ENCODE measurements at places on chromosomes 1 and 21.

DNA sequence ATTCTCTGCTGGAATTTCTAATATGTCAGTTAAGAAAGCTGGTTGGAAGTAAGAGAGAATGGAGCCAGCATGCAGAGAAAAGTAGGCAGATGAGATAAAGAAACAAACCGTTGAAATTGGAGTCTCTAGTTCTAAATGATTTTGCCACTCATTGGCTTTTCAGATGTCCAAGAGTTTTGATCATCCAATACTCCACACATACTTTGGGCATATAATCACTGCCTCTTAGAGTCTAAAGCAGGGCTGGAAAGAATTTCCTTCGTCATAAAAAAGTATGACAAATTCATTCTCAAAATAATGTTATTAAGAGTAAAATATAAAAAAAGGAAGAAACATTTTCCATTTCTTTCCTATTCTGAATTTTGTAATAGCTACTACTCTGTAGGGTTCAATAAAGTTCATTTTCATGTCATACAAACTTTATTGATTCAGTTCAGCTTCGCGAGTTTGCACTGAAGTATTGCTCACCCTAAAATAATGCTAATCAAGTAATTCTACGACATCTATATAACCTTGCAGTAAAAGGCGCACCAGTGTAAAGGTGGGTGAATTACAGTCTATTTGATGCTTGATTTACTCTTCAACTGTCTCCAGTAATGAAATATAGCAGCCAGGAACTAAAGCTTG, 1556.6 kb downstream of the NCAM2 start:
- DNase-seq, result no peak

DNA sequence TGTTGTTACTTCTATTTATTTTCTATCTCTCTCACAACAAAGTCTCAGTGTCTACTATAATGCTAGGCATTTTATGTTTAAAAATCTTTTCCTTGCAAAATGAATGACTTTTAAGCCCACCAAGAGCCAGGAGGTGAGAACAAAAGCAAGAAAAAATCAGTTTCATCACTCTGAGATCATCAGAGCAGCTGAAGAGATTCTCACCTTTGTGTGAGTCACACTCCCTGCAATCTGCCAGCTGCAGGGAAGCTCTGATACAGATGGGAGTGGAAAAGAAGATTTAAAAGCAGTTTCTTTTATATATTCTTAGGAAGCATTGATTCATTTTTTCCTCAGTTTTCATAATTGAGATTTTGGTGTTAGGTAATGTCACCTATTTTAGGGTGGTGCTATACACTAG, 107.6 kb downstream of the LHX9 start:
- no peak for DNase-seq

GRCh38 chr1:40315795-40316594, 1.1 kb downstream of the COL9A2 start:
- DNase-seq, result no peak

GRCh38 chr21:33207449-33208149, 22.1 kb upstream of the IFNAR2 start:
- DNase-seq, result no peak

- no peak for DNase-seq
Observed at GRCh38 chr1:206050655-206051235, 2.2 kb upstream of the RHEX start.

DNA sequence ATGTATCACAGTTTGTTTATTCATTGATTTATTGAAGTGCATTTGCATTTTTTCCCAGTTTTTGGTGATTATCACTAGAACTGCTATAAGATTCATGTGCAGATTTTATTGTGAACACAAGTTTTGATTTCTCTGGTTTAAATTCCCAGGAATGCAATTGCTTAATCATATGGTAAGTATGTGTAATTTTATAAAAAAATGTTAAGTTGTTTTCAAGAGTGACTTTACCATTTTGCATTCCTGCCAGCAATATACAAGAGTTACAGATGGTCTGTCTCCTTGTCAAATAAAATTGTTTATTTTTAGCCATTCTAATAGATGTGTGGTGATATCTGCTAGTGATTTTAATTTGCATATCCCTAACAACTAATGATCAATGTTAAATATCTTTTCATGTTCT, 127.3 kb upstream of the APP start:
- DNase-seq, result no peak

GRCh38 chr1:85452948-85453347, 12.0 kb downstream of the DDAH1 start:
- DNase-seq, result no peak

DNA sequence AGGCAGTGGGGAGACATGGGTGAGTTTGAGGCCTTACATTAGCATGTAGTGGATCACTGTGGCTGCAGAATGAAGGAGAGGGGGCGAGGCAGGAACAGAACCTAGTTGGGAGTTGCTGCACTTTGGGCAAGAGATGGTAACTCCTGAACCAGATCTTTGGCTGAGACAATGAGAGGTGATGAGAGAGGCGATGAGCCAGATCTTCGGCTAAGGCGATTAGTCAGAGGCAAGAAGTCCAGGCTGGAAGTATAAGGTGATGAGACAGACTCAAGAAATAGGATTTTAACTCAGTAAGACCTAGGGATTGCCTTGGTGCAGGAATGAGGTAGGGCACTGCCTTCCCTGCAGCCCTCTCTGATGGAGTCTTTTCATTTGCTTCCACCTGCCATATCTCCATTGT, 9.1 kb upstream of the ARTN start:
- no peak for DNase-seq

- no peak for DNase-seq
Observed at GRCh38 chr1:34686531-34686930, 68.3 kb upstream of the GJB5 start.

DNA sequence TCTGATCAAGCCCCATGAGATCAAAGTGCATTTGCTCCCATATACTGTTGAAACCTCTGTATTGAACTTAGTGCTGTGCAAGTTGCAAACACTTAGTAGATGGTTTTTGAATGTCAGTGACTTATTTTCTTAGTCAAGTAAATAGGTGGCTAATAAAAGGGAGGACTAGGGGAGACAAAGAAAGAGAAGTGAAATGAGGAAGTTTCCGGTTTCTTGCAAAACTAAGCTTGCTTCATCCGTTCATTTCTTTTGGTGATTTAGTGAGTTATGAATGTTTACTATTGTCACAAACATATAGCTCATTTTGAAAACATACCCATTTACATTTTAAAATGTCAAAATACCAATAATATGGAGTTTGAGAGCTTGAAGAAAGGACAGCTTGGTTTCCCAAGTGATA, 23.0 kb downstream of the ADAMTS5 start:
- DNase-seq, result no peak

DNA sequence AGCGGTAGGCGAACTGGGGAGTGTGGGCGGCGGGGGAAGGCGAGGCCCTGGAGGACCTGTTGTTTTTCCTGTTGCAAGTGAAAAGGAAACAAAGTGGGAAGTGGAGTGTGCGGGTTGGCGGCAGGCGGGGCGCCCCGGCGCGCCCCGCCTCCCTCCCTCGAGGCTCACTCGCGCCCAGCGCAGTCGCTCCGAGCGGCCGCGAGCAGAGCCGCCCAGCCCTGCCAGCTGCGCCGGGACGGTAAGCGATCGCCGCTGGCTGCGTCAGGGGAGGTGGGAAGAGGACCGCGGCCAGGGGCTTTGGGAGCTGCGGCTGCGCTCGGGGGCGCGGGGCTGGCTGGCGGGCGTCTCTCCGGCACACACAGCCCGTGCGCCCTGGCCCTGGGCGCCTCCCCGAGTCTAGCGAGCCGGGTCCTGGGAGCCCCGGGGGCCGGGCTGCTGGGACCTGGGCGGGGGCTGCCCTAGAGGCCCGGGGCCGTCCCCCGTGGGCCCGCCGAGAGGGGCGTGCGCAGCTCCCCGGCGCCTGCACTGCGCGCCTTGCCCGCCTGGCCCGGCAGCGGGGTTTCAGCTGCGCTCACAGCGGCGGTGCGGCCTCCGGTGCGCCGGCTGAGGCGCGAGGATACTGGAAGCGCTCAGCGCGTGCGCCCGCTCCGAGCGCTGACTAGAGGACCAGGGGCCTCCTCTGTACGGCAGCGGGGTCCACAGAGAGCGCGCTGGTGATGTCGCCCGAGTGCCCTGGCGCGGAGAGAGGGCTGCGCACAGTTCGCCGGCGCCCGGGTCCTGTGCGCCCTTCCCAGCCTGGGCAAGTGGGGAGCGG, at the start of gene PIK3CD:
PIK3CD (plus strand) TSS at position 167 of the 814 bp plus-strand sequence. CDS start 58,725 bp downstream, outside the sequence.
- DNase-seq, result no peak

DNA sequence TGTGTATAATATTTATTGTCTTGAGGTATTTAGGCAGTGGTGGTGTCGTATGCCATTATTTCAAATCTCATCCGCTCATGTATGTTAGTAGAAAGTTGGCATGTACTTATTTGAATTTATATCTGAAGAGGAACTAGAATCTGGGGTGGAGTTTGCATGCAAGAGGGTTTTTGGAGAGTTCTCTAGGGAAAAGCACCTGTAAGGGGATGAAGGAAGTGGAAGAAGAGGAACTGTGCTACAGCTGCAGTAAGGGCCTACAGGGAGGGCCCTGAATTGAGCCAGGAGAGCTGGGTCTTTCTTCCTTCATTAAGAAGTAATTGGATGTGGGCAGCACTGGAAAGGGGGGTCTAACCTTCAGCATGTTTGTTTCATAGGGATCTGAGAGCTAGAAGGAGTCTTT, 197.2 kb downstream of the HMCN1 start:
- DNase-seq, result no peak

GRCh38 chr1:87953121-87953520, 624.4 kb downstream of the LMO4 start:
- no peak for DNase-seq

DNA sequence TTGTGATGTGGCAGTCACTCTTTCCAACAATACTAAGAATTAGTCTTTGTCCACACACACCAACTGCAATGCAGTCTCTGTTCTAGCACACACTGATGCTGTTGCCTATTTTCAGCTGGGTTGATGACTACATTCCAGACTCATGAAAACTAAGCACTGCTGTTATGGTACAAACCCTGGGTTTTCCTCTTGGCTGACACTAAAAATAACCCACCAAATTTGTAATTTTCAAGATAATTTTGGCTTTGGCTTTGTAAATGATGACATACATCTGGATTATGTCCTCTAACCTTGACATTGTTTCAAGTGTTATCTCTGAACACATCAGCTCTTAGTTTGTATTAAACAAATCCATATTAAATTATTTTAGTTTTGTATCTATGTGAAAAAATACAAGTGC, 444.8 kb downstream of the PTPRC start:
- no peak for DNase-seq

DNA sequence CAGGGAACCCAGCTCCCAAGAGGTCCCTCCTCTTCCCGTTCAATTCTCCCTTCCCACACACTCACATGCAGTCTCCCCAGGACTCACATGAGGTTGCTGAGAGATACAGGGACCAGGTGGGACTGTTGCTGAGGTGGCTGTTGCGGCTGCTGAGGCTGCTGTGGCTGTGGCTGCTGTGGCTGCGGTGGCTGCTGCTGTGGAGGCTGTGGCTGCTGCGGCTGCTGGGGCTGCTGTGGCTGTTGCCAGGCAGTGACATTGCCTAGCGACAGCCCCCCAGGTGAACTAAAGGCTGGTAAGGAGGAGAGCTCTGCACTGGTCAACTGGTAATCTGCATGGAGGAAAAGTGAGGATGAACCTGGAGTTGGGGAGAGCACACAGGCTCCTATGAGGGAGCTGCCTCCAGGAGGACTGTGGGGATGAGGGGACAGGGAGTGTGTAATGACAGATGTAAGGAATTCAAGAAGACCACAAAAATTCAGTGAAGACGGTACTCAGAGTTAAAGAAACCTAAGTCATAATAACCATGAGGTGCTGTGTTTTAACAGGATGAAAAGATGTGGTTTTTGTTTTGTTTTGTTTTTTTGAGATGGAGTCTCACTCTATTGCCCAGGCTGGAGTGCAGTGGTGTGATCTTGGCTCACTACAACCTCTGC, 31.8 kb downstream of the MEF2D start:
- no peak for DNase-seq

GRCh38 chr1:89865498-89866382, 44.9 kb downstream of the LRRC8D start:
- DNase-seq, result no peak
